Activated naive CD4-positive, alpha-beta T cell treated with anti-CD3 and anti-CD28 coated beads for 36 hours (primary cell): ENCODE measurements at places on chromosomes 4 and X.
A peak's percentile ranks its signal among the peaks of the same experiment; 100 is the strongest.

DNA sequence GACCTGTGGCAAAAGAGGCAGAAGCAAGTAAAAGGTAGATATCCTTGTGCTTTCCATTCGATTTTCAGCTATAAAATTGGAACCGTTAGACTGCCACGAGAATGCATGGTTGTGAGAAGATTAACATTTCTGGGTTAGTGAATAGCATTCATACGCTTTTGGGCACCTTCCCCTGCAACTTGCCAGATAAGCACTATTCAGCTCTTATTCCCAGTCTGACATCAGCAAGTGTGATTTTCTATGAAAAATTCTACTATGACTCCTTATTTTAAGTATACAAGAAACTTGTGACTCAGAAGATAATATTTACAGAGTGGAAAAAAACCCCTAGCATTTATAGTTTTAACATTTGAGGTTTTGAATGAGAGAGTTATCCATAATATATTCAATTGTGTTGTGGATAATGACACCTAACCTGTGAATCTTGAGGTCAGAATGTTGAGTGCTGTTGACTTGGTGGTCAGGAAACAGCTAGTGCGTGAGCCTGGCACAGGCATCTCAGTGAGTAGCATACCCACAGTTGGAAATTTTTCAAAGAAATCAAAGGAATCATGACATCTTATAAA is 3.9 kb downstream of the FGB start:
- DNase-seq: no peak

DNA sequence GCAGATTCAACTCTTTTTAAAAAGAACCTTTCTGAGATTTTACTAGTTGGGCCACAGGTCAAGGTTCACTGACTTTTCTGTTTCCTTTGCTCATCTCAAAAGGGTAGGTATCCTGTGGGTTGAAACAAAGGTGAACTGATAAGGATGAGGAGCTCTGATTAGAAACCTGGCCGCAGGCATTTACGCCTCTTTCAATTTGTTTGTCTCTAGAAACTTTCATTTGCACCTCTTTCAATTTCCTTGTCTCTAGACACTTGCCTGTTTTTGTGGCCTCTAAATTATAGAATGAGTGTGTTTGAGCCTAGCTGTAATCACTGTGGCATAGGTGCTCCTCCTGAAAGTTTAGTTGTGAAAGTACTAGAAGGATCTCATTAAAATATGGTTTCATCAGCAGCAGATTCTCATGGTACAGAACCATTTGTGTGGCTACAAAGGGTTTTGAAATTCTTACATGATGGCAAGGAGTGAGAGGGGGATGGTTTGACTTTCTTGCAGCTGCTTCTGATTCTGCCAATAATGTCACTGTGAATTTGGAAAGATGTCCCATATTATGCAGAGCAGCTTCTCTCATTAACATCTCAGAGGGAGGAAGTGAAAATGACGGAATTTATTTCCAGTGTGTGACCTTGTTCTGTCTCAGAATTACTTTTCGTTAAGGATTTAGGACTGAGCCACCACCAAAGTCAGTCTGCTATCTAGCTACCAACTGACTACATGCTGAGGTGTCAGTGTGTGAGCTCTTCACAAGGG is 142.2 kb downstream of the SH2D1A start:
- no peak for DNase-seq

DNA sequence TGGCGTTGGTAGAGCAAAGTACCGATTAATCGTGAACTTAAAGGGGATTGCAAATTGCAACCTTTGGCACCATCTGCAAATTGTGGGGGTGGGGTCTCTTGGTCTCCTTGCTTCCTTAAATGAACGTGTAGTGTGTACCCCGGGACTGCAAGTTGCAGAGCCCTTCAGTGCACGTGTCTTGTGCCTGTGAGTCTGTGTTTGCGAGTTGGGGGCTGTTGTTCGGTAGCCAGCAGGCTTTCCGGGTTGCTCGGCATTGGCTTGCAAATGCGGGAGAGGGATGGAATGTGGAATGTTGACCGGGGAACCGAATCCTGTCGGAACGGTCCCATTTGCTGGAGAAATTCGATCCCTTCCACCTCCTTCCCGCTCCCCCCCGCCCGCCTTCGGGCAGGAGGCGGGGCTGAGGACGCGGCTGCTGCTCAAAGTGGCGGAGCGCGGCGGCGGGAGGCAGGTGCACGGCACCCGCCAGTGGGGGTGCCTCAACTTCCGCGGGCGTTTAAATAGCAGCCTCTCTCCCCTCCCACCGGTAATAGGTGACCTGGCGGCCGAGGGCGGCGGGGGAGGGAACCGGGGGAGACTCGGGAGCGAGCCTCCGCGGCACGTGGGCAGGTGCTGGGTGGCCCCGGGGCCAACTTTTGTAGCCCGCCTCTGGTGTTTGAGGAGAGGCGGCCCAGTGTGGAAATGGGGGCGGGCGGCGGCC is 1.5 kb downstream of the JADE1 start:
- peak; percentile 86 for DNase-seq

GRCh38 chrX:18426004-18426320 is 554 bp downstream of the CDKL5 start:
- DNase-seq: no peak

DNA sequence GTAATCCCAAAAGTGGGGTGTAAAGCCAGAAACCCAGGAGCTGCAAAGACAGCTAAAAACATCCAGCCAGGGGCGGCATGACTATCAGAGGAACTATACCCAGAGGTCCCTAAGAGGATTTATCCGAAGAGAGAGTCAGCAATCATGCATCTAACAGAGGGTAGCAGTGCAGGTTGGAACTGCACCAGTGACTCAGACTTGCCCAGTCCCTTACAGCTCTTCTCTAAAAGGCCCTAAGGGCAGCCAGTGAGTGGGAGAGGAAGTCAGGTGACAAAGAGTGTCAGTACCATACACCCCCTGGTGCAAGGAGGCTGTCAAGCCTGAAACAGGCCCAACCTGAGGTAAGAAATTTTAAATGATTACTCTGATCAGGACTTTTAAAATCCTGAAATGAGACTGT is 88.1 kb downstream of the CAMK2D start:
- DNase-seq: peak; percentile 71

DNA sequence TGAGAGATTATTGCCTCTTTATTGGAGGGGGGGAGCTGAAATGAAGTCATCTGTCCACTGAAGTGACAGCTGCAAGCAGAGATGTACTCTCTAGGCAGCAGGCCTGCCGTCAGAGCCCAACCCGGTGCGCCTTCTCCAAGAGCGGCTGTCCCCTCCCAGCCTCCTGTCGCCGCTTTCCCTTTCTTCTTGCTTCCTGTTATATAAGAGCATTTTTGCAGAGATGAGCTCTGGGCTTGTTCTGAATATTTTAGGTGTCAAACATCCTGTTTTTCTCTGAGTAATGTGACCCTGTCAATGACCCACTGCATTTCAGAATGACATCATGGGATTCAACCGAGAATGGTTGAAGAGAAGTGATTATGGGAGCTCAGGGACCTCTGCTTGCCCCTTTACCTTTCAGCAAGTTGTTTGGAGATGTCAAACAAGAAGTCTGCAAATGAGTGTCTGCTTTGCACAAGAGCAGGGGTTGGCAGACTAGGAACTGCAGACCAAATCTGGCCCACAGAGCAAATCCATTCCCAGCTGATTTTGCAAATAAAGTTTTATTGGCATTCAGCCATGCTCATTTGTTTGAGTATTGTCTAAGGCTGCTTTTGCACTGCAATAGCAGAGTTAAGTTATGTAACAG is 79.9 kb downstream of the SLC9A6 start:
- DNase-seq: peak; percentile 56

GRCh38 chrX:113522814-113523213 is 682.2 kb upstream of the AMOT start:
- no peak for DNase-seq

DNA sequence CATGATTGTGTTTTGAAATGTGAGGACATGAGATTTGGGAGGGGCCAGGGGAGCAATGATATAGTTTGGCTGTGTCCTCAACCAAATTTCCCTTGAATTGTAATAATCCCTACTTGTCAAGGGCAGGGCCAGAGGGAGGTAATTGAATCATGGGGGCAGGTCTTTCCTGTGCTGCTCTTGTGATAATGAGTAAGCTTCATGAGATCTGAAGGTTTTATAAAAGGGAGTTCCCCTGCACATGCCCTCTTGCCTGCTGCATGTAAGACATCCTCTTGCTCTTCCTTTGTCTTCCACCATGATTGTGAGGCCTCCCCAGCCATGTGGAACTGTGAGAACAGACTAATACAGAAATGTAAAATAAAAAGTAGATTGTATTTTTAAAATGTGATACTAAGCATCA is 1294.9 kb downstream of the ADGRL3 start:
- DNase-seq: peak; percentile 4

- no peak for DNase-seq
Observed at GRCh38 chr4:2712261-2712842, 43.8 kb downstream of the TNIP2 start.

DNA sequence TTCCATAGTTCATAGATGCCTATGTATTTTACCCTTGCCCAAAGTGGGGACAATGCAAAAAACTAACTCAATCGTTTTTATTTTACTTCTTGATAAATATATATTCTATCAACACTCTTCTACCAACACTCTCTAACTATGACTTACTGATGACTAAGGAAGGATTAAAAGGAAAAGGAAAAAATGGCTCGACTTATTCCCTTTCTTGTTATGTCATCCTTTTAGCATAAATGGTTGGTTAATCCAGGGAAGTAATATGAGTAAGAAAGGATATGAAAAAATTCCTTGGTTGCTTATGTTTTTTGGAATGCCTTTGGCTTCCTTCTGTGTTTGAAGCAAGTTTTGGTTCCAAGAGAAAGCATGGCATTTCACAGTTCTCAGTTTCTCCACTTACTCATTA is 1087.1 kb downstream of the C4orf33 start:
- DNase-seq: no peak

DNA sequence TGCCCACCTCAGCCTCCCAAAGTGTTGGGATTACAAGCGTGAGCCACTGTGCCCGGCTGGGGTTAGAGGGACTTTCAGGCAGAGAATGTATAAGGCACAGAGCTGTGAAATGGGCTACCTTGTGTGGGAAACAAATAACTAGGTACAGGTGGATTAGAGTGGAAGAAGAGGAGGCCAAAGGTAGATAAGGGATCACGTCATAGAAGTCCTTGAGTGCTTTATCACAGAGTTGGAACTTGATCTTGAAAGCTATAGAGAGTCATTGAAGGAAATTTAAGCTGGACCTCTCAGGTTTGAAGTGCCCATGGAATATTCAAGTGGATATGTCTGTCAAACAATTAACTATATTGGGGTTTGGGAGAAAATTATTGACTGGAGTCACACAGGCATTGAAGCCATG is 8.4 kb downstream of the N4BP2 start:
- no peak for DNase-seq

DNA sequence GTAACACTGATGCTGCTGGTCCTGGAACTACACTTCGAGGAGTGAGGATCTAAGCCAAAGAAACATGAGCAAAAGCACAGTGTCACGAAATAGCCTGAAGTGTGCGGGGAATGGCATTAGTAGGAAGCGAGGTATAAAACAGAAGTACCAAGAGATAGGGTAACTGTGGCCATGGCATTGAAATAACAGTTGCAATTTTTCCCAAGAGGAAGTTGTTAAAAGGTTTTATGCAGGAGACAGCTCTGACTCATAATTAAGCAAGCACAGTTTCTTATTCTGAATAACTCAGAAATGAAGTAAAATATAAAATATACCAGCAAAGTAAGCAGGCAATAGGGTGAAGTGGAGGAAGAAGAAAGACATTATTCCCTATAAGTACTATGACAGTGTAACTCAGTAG is 90.3 kb upstream of the TMEM150C start:
- DNase-seq: no peak

- DNase-seq: no peak
Observed at GRCh38 chrX:10906866-10907265, 204.3 kb upstream of the HCCS start.

DNA sequence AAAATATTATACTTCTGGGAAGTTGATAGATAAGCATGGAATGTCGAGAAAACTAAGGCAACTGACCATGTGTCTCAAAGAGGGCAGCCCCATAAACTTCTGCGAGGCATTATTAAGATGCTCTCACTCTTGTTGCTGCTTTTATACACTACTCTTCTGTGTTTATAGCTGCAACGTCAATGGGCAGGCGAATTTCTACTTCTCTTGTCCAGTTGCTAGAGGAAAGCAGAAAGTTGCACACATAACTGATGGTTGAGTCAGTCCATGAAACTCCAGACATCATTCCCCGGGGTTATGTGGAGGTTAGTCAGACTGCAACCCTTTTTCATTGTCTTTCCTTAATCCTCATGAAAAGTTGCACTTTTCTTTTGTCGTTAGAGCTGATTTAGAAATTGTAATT is 39.8 kb downstream of the VCX3B start:
- DNase-seq: no peak

DNA sequence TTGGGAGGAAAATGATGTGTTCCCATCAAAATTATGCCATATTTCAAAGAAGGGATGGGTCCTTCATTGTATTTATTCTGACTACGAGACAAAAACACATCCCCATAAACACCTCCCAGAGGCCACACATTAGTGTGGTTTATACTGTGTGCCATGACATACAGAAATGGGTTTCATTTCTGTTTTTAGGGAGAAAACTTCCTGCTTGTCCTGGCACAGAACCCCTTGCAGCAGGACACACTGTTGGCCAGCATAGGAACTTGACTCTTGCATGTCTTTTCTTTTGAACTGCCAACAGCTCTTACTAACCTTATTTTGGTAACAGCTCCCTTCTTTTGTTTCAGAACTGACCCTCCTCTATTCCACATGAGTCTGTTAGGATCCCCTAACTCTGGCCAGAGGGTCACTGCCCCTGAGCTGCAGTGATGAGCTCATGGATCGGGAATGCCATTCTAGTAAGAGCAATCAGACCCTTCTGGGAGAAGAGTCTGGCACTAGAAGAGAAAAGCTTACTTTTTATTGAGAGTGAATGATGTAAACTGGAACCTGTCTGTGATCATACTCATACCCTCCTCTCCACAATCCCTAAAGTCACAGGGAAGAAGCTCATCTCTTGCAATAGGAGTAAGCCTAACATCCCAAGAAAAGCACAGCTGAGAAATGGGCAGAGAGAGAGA is 86.4 kb downstream of the SMIM20 start:
- no peak for DNase-seq

GRCh38 chr4:7805533-7806337 is 133.9 kb downstream of the AFAP1 start:
- DNase-seq: no peak

- no peak for DNase-seq
Observed at GRCh38 chrX:140343226-140343868, 161.5 kb downstream of the SOX3 start.
